ENCODE measurements at places on chromosomes 5 and 9.

DNA sequence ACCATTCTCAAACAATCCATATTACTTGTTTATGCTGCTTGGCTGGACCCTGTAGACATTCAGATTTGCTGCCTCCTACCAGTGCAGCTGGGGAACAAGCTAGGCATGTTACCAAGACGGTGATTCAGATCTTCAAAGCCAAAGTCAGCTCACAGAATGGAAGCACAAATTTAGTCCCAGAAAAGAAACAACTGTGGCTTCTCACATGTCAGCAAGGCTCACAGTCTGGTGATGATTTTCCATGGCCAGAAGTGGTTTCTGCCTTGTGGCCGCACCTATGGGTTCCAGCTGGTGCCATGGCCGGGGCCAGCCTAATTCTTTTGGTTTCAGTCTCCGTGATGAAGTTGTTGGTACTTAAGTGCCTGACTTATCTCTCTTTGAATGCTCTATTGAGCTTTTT, 182.2 kb downstream of the TMC1 start:
- no peak for DNase-seq

- DNase-seq, result no peak
These were observed 25.0 kb upstream of the CAPSL start for GRCh38 chr5:35963381-35963843.

DNA sequence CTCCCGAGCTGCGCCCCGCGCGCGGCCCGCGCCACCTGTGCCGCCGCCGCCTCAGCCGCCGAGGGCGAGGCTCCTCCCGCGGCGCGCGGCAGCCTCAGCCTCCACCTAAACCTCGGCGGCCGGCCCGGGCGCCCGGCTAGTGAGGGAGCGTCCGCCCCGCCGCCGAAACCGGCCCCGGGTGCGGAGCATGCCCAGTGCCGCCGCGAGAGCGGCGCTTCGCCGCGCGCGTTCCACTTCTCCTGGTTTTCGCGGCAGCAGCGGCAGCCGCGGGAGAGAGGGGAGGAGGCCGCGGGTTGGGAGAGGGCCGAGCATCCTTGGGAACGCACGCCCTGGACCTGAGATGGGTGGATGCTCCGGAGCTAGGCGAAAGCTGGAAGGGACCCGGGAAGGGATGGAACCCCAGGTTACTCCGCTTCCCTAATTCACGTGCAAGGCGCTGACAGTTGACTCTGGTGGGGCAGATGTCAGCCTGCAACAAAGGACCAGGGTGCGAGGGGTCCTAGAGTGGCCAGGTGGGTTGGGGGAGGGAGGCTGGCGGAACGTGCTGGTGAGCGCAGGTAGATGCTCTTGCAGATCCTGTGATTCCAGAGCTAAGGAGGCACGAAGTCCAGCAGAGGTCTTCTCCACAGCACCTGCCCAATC, at the start of gene CTNND2:
TSS of gene CTNND2 (minus strand) at position 182 of the 642 bp plus-strand sequence. CDS start 593 bp downstream, outside the sequence.
- DNase-seq, result no peak

DNA sequence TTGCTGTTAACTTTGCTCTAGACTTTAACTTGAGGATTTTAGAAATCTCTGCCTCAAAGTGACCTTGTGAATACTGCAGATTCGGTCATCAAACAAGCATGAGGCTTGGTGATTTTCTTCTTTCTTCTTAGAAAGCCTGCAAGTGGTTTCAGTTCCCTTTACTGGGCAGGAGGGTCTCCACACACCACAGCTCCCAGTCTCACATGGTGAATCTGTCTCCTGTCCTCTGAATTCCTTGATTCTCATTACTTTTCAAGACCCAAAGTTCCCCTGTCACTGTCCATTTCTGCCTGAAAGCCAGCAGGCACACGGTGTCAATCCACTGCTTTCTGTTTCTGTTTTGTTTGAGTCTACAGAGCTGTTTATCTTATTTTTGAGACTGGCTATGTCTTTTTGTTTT, 14.1 kb downstream of the HSPB3 start:
- no peak for DNase-seq

DNA sequence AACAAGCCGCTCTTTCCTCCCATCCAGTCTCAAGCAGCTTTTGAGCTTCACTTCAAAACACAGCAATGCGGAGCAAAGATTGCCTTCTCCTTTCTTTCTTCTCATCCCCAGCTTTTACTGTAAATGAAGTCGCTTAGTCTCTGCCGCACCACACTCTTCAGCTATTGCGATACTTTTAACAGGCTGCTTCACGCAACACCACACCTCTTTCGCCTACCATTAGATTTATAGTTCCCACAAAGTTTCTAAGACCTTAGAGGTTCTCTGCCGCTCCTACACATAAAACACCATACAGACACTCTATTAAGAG, 711 bp downstream of the PGGT1B start:
- DNase-seq, result no peak

GRCh38 chr9:504921-505740, 290.5 kb downstream of the DOCK8 start:
- DNase-seq, result no peak

GRCh38 chr5:145544401-145544800, 290.7 kb downstream of the PRELID2 start:
- DNase-seq, result no peak

DNA sequence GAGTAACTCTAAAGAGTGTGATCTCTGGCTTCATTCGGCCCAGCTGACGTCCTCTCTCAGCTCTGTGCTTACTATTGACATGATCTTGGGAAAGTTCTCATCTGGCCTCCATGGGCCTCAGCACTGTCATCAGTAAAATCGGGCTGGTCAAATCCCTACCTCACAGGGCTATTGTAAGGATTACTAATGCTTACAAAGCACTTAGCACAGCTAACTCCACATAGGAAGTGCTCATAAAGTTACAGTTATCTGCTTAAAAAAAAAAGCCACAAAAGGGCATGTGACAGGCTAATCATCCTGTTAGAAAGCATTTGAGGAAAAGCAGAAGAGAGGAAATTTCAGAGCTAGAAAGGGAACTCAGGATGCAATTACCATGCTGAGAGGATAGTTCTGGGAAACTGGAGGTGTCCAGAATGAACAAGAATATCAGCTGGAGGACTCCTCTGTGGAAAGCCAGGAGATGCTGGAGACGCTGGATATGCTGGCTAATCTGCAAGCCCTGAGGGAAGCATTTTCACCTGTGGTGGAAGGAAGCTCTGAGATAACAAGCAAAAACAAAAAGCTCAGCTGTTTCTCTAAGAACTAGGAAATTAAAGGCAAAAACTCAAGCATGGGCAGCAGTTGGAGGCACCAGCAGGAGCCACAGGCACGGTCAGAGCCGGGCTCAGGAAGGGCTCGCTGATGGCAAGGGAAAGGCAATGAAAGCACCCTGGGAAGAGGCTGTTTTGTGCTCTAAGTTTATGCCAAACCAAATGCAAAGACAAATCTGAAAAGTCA, 4.4 kb upstream of the BHMT start:
- no peak for DNase-seq

DNA sequence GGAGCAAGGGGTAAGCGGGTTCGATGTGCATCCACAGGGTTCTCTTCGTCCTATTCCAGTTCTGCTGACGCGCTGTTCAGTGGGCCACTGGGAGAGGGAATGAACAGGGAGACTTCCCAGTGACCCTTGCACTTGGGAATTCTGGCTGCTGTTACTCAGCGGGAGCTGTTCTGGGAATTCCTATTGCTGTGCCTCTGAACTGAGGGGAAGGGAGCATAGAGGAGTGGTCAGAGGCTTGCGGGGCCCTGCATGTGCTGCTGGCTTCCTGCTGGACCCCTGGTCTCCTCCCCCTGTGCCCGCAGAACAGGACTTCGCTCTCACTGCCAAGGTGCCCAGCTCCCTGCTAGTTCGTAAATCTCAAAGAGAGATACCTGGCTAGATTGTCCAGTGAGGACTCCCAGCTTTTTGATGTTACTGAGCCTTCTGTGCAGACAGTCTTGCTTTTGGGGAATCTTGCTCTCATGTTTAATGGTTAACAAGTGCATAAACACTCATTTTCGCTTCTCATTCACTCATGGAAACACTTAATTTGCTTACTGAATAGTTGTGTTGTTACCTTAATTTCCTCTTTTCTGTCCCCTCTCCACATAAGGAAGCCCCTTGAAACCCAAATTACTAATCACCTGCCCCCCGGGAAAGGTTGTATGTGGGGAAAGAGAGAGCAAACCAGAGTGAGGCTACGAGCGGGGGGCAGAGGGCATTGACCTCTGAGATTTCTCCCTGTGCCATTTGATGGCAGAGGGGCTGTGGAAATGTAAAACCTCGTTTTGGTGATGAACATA, 5.9 kb downstream of the TRIO start:
- DNase-seq, result no peak

GRCh38 chr9:114905170-114905940, 25.0 kb downstream of the TNFSF8 start:
- no peak for DNase-seq

DNA sequence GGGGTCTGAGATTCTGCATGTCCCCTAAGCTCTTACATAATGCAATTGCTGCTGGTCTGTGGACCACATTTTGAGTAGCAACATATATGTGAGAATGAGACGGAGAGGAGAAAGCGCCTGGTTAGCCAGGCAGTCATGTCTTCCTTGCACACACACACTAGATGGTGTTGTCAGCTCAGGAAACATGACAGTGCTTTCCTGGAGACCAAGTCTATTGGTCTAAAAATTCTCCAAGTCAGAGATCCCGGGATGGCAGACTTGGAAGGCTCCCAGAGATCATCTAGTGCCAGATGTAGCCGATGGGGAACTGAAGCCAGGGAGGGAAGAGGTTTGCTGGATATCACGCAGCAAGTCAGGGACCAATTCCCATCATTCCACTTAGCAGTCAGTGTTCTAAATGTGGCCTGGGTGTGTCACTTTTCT, 53.4 kb downstream of the GALNT12 start:
- no peak for DNase-seq

- no peak for DNase-seq
These were observed 102.9 kb downstream of the LIFR start for GRCh38 chr5:38453506-38453905.

- no peak for DNase-seq
These were observed 100.8 kb upstream of the RANBP3L start for GRCh38 chr5:36402512-36402906.

GRCh38 chr5:116296335-116297072, 211.7 kb downstream of the COMMD10 start:
- no peak for DNase-seq

DNA sequence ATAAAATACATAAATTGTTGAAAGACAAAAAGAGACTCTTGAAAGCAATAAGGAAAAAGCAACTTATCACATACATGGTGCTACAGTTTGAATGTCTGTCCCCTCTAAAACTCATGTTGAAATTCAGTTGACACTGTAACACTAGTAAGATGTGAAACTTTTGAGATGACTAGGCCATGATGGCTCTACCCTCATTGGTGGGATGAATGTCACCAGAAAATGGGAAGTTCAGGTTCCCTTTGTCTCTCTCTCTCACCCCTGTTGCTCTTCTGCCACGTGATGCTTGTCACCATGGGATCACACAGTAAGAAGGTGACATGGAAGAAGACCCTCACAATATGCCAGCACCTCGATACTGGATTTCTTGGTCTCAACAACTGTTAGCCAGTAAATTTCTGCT, 50.3 kb upstream of the SPTLC1 start:
- no peak for DNase-seq

DNA sequence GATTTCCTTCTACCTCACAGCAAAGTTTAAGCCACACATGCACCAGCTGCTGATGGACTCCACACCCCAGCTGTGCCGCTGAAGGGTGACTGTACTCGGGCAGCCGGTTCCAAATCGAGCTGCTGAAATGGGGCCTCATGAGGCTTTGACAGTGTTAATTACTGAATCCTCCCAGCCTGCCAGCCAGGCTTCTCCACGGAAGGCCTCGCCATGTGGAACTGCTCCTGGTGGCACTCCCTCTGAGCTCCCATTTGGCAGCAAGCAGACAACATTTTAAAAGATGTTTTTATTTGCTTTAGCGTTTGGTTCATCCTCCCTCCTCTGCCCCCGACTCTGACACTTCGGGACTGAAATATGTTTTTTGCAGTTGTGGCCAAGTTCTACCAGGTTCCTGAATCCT, 479.4 kb upstream of the MPDZ start:
- DNase-seq, result no peak

- peak; percentile 46 for DNase-seq
These were observed 31.4 kb upstream of the PSD2 start for GRCh38 chr5:139763930-139764791.

GRCh38 chr5:15936505-15937245, 242.9 kb downstream of the MARCHF11 start:
- DNase-seq, result no peak

DNA sequence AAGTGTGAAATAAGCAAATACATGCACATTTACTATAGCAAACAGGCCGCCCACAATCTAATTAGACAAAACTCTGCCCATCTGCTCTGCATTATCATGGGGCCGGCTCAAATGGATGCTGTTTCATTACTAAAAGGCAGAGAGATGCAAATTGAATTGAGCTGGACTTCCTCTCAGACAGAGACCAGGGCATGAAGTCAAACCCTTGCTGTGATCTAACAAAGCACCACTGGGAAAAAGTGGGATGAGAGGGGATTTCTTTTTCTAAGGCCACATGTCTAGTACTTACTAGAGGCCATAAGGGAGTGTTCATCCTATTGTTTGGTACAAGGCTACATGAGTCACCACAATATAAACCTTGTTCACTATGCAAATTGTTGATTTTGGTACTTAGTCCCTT, 614.7 kb downstream of the ISL1 start:
- no peak for DNase-seq

GRCh38 chr5:12623408-12623807, 719.2 kb upstream of the CTNND2 start:
- no peak for DNase-seq

DNA sequence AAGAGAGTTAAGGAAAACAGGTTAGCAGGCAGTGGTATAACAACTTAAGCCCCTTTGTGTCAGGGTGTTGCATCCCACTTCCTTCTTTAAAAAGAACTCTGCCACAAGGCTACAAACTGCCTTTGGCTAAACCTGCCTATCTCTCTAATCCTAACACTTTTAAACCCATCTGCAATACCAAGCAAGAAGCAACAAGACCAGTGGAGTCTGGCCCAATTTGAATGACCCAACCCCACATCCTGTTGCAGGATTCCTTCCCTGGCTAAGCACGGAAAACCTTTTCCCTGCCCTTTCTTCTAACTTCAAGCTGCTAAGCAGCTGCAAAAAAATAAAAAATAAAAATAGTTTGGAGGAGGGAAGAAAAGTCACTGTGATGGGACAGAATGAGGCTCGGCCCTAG, 27.1 kb downstream of the ABCA1 start:
- DNase-seq, result no peak
